ENCODE measurements at places on chromosomes 7 and 10.

DNA sequence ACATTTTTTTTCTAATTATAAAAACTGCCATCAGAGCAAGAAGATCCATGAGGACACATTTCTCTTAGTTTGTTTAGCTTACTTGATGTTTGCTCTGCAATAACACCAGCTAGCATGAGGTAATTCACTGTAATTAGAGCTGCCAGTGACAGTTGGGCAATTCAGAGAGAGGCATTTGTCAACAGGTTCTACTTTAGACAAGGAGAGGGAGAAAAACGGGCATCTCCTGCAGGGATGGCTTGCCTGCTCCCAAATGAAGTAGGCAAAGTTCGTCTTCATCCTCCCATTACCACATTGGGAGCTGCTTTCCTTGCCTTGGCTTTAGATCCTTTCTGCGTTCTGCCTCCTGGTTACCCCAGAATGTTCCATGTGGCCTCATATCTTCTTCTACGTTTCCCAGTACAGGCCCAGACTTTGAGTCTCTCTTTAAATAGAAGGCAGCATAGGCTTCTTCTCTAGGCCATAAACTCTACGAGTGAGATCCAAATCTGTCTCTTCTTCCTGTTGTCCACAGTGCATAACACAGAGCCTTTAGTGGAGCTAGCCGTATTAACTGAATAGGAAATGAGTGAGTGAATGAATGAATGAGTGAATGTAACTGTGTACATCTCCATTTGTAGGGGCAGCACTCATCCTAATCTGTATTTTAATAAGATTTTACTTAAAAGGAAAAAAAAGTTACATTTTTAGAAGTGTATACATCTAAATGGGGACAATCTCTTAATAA lies 21.2 kb downstream of the ASB15 start:
- H3K36me3 ChIP-seq: no peaks in the 10 kb centered on the region
- no peaks in the 10 kb centered on the region for H3K27me3 ChIP-seq
- H3K4me3 ChIP-seq: no peak overlapping the region
- H3K4me1 ChIP-seq: no peaks in the 10 kb centered on the region
- no peak overlapping the region for H3K27ac ChIP-seq

DNA sequence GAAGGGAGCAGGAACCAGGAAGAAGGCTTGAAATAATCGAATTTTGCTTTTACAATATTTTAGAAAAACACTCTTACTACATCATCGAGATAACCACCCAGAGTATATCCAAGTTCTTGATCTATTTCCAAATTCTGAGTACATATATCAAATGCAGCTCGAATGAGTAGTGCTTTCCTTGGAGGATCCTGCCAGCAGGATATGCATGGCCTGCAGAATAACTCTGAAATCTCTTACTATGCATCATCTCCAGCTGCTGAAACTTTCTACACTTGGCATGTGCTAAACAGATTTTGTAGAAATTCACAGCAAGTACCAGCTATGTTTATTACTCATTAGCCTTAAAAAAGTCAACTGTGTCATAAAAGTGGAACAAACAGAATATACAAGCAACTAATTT lies 44.0 kb upstream of the ANK3 start:
- no peak for DNase-seq
- no peaks in the 10 kb centered on the region for H3K27me3 ChIP-seq
- no peak overlapping the region for H3K27ac ChIP-seq

- H3K36me3 ChIP-seq: no peaks in the 10 kb centered on the region
- no peak overlapping the region for H3K4me3 ChIP-seq
- H3K27me3 ChIP-seq: no peaks in the 10 kb centered on the region
These were observed 159.3 kb downstream of the ST7 start for GRCh38 chr7:117112640-117113039.

- H3K4me1 ChIP-seq: no peaks in the 10 kb centered on the region
- no peak overlapping the region for H3K27ac ChIP-seq
- H3K27me3 ChIP-seq: no peaks in the 10 kb centered on the region
These were observed 77.6 kb upstream of the UNC5B start for GRCh38 chr10:71134732-71135211.

- H3K27ac ChIP-seq: no peak overlapping the region
- no peaks in the 10 kb centered on the region for H3K4me1 ChIP-seq
- H3K27me3 ChIP-seq: no peaks in the 10 kb centered on the region
- no peak overlapping the region for H3K4me3 ChIP-seq
- DNase-seq: no peak
These were observed 44.0 kb downstream of the IMMP2L start for GRCh38 chr7:111518264-111518663.

DNA sequence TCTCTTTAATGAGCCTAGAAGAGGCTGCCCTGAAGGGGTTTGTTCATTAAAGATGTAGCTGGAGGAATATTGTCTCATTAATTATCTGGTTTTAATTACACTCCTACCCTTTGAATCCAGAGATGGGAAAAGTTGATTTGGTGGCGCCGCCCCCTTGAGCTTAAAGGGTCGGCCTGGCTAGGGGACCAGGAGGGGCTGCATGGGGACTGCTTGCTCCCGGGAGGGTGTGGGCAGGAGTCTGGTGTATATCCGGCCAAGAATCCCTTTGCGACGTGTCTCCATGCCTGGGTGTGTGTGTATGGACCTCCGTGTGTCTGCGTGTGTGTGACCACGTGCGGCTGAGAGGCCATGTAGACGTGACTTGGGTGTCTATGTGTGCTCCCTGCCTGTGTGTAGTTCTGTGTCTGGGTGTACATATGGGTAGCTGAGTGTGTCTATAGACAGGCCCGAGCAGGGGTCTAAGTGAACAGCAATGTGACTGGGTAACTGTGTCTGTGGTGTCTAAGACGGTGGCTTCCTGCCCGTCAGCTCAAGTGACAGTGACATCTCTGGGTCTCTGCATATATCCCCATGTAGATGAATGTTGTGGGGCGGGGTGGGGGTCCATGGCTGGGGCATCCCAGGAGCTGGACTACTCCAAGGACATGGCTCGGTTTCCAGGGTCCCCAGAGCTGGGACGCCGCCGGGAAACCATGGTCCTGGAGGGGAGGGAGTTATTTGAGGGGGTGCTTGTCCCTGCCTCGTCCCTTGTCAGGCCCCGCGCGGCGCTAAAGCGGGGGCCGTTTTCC lies 10.7 kb downstream of the LBX1 start:
- no peaks in the 10 kb centered on the region for H3K36me3 ChIP-seq
- peaks cover 38% of the 10 kb centered on the region for H3K27me3 ChIP-seq
- no peak for DNase-seq
- H3K4me3 ChIP-seq: no peak overlapping the region
- no peaks in the 10 kb centered on the region for H3K4me1 ChIP-seq
- no peak overlapping the region for H3K27ac ChIP-seq

DNA sequence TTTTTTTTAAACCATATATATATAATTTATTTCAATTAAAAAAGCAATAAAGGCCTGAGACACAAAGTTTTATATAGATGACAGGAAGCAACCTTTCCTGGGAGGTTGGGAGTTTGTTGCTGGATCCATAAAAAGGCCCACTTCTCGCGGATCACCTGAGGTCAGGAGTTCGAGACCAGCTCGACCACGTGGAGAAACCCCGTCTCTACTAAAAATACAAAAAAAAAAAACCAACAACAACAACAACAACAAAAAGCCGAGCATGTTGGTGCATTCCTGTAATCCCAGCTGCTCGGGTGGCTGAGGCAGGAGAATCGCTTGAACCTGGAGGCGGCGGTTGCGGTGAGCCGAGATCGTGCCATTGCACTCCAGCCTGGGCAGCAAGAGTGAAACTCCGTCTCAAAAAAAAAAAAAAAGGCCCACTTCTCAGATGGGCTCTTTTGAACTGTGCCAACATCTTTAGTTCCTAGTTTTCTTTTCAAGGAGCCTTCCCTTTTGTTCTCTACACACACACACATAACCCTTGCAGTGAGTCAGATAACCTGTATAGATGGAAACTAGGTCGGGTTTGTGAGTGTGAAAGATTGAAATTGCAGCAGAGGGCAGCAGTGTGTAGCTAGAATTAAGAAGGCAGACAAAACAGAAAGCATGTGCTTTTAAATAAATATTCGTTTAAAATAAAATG lies 1.2 kb upstream of the SMNDC1 start:
- peak; percentile 65 for DNase-seq
- no peak overlapping the region for H3K4me3 ChIP-seq
- H3K4me1 ChIP-seq: peaks cover 7% of the 10 kb centered on the region
- no peaks in the 10 kb centered on the region for H3K27me3 ChIP-seq
- H3K36me3 ChIP-seq: no peaks in the 10 kb centered on the region
- H3K27ac ChIP-seq: no peak overlapping the region

- H3K27me3 ChIP-seq: no peaks in the 10 kb centered on the region
- H3K36me3 ChIP-seq: no peaks in the 10 kb centered on the region
- H3K4me1 ChIP-seq: peaks cover 6% of the 10 kb centered on the region
- H3K27ac ChIP-seq: no peak overlapping the region
- no peak overlapping the region for H3K4me3 ChIP-seq
These were observed 46.3 kb upstream of the RNF216 start for GRCh38 chr7:5827755-5828154.

- no peak for DNase-seq
- no peaks in the 10 kb centered on the region for H3K36me3 ChIP-seq
- no peaks in the 10 kb centered on the region for H3K27me3 ChIP-seq
- H3K4me1 ChIP-seq: no peaks in the 10 kb centered on the region
- no peak overlapping the region for H3K27ac ChIP-seq
These were observed 128.5 kb downstream of the PTEN start for GRCh38 chr10:87991946-87992345.

- H3K27ac ChIP-seq: no peak overlapping the region
- no peaks in the 10 kb centered on the region for H3K27me3 ChIP-seq
- H3K4me1 ChIP-seq: no peaks in the 10 kb centered on the region
- no peak overlapping the region for H3K4me3 ChIP-seq
- no peaks in the 10 kb centered on the region for H3K36me3 ChIP-seq
These were observed 160.2 kb downstream of the IPMK start for GRCh38 chr10:58107506-58107905.

GRCh38 chr10:132283604-132284382 lies 24.0 kb downstream of the STK32C start:
- DNase-seq: no peak
- no peaks in the 10 kb centered on the region for H3K27me3 ChIP-seq
- H3K4me3 ChIP-seq: no peak overlapping the region
- no peak overlapping the region for H3K27ac ChIP-seq

DNA sequence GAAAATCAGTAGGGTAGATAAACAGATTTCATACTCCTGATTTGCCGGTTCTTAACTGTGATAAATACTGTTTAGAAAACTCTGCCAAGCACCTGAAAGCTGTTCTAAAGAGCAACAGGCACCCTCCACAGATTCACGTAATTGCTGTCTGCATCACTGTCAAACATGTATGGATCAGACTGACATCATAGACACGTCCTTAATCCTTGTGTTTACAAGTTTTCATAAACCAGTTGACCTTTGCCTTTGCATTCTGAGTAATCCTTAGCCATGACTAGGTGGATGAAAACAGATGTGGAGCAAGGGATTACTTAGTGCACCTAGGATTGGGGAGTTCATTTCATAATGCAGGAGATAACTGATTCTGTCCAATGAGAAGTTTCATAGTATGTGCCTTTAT lies 41.6 kb downstream of the SLC39A12 start:
- H3K36me3 ChIP-seq: no peaks in the 10 kb centered on the region
- H3K4me1 ChIP-seq: peaks cover 6% of the 10 kb centered on the region
- no peak overlapping the region for H3K27ac ChIP-seq
- no peak overlapping the region for H3K4me3 ChIP-seq
- DNase-seq: no peak
- H3K27me3 ChIP-seq: no peaks in the 10 kb centered on the region

GRCh38 chr7:71735961-71736556 lies 604.1 kb downstream of the GALNT17 start:
- H3K27ac ChIP-seq: no peak overlapping the region
- no peaks in the 10 kb centered on the region for H3K36me3 ChIP-seq
- no peaks in the 10 kb centered on the region for H3K4me1 ChIP-seq
- H3K27me3 ChIP-seq: no peaks in the 10 kb centered on the region
- H3K4me3 ChIP-seq: no peak overlapping the region
- DNase-seq: no peak

Data from GM12878 (cell line).